ENCODE measurements at places on chromosomes 7 and 10. TPM values are rescaled to one million over a fixed set of nuclear protein-coding genes. Genes with fewer than 3 reads are reported as not detected.

DNA sequence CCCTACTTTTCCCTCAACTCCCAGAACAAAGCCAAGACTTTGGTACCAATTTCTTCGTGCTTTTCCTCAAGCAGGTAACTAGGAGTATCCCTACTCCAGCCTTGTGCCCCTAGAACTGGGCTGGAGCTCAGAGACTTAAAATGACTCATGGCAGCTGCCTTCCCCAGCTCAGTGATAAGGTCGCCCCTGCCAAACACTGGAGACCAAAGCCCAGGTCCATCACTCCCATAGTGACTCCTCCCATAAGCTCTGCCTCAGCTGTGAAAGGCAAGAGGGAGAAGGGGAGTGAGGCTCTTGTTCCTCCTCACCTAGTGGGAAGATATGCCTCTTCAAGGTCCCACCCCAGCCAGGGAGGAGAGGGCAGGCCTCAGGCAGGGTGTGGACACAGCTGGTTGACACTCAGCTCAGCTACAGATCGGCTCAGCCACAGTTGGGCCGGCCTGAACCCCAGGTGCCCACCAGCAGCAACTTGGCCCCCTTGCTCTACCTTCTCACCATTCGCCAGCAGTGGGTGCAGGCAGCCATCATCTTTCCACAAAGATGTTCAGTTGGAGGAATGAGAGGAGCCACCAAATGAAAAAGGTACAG, 13.8 kb upstream of the CYREN start:
- no peak for DNase-seq

Gene THSD7A
- total RNA-seq, result 7.0 TPM

DNA sequence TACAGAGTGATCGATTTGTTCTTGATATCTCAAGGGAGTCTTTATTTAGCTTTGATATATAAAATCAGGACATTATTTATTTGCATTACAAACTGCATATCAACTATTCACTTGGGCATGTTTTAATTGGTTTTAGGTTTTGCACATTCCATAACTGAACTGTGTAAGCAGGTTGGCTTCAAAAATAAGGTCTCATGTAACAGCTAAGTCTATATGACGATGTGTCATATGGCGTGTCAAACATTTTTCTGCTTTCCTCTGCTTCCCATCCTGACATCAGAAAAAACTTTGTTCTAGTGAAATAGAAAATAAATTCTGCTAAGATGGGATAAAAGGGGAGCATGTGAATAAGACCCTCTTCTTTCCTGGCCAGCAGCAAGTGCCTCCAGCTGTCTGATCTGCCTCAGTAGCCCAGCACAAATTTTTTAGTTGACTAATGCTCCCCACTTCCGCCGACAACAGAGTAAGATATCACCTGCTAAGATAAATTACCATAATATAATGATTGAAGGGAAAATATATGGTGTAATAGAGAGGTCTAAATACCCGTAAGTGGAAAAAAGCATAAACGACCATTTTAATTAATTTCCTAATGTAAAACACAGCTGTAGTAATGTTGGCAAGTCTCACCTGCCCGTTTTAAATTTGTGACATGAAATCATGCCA, 180.5 kb downstream of the TAX1BP1 start:
- DNase-seq, result no peak

- no peak for DNase-seq
Measured at GRCh38 chr10:29908962-29909361, 150.4 kb downstream of the JCAD start.

- DNase-seq, result no peak
Measured at GRCh38 chr7:21939136-21939857, 6.4 kb downstream of the CDCA7L start.

DNA sequence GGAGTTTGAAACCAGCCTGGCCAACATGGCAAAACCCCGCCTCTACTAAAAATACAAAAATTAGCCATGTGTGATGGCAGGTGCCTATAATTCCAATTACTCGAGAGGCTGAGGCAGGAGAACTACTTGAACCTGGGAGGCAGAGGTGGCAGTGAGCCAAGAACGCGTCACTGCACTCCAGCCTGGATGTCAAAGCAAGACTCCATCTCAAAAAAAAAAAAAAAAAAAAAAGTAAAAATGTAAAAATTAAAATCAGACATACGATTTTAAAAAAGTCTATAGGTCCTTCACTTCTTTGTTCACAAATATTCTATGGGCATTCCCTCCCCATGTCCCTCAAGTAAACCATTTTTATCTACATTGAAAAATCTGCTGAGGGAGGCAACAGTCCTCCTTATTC, 34.9 kb upstream of the TLL2 start:
- DNase-seq, result no peak

All from posterior vena cava (tissue), 2 donors.